ENCODE measurements at places on chromosomes 13 and 19.

DNA sequence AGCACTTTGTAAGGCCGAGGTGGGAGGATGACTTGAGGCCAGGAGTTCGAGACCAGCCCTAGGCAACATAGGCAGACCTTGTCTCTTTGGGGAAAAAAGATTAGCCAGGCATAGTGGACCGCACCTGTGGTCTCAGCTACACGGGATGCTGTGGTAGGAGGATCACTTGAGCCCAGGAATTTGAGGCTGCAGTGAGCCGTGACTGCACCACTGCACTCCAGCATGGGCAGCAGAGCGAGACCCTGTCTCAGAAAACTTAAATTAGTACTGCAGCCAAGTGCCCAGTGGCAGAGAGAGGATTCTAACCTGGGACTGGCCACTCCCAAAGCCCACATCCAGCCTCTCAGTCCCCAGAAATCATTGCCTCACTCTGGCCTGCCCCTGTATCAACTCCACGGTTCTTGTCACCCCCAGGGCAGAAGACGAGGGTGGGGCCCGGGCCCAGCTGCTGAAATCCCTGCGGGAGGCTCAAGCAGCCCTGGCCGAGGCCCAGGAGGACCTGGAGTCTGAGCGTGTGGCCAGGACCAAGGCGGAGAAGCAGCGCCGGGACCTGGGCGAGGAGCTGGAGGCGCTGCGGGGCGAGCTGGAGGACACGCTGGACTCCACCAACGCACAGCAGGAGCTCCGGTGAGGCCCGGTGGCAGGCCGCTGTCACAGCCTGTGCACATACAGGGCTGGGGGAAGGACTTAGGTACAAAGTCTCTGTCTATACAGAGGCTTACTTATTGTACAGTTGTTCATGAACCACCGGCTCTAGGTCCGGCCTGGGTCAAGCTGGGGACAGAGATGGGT is 53.4 kb downstream of the KCNC3 start:
- no peak for DNase-seq

DNA sequence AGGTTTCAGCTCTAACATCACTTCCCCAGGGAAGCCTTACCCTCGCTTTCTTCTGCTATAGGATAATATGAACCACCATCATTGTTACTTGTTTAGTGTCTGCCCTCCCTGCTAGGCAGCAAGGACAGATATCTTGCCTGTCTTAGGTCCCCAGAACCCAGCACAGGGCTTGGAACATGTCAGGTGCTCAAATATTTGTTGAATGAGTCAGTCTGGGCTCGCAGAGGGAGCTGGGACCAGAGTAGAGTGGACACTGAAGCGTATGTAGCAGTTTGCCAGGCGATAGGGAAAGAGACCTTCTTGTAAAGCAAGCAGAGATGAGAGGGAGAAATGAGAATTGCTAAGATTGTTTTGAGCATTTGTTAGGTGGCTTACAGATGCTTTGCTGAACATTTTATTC is 11.7 kb downstream of the BCKDHA start:
- DNase-seq = no peak

DNA sequence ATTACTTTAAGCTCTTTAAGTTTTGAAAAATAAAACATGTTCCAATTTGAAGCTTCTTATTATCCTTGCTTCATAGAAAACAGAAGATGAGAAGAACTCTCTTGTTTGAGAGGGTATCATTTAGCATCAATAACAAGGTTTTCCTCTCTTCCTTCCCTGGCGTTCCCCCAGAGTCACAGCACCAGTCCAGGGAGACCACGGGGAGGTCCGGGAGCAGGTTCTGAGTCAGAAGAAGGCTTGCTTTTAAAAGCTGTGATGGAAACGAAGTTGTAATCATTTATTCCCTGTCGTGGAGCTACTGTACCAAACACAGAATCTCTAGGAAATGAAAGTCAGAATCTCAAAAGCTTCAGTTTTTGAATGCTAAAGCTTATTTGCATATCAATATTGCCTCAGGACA is 174.0 kb upstream of the LSM14A start:
- DNase-seq = no peak

DNA sequence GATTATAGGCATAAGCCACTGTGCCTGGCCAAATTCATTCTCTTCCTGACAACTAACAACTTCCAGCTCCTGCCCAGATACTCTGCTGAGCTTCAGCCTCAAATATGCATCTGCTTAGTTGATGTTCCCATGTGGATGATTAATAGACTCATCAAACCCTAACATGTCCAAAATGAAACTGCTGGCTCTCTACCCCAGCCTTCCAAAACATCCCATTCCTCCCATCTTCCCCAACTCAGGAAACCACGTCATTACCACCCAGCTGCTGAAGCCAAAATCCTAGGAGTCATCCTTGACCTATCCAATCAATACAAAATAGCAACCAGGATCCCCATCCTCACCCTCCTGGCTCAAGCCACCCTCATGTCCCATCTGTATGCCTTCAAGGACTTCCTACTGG is 20.9 kb downstream of the POU2F2 start:
- DNase-seq = no peak

DNA sequence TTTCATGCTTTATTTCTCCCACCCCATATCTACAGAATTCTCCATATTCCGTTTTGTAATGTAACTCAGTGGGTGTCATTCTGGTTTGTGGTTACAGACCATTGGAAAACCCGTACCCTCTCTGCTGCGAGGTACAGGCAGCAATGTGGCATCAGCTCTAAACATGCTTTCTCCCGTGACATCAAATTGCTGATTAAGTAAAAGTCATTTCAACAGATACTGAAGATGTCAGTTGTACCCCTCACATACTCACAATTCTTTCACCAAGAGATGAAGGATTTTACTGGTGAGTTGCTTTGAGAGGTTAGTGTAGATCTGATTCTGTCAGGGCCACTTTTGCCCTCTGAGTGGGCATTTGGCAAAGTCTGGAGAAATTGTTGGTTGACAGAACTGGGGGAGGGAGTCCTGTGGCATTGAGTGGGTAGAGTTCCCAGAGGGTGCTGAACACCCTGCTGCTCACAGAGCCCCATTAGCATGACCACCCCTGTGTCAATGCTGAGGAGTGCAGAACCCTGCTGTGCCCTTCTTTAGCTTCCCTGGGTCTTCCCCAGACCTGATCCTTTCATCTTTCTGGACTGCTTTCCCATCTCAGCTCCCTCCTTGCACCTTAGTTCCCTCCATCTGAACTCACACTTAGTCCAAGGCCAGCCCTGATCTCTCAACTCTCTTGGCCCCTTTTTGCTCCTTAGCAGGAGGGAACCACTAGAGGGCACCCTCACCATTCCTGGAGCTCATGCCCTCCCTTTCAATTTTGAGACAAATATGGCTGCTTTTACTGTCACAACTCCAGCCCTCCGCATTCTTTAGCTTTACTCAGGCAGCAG is 39.9 kb upstream of the CEACAM8 start:
- peak; percentile 12 for DNase-seq

DNA sequence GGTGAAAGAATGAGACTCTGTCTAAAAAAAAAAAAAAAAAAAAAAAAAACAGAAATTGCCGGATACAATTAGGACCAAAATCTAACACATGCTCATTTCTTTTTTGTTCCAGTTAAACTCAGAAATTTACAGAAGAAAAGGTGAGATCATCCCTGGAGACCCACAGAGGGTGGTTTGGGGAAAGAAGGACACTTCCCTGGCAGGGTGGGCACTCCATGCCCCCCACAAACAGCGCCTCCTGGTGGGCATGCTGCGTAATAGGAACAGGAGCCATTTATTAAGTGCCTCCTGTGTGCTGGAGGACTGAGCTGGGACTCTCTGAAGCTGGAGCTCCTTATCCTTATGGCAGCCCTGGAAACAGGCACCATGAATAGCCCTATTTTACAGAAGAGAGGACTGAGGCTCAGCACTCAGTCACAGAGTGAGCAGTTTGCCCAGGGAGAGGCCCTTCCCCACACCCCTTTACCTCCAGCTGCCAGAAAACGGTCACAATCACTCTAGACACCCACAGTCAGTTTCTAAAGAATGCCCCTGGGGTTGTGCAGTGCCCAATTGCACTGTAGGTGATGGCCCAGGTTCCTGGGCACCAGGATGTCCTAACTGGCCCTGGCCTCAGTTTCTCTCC is 10.1 kb downstream of the C19orf38 start:
- DNase-seq = no peak

DNA sequence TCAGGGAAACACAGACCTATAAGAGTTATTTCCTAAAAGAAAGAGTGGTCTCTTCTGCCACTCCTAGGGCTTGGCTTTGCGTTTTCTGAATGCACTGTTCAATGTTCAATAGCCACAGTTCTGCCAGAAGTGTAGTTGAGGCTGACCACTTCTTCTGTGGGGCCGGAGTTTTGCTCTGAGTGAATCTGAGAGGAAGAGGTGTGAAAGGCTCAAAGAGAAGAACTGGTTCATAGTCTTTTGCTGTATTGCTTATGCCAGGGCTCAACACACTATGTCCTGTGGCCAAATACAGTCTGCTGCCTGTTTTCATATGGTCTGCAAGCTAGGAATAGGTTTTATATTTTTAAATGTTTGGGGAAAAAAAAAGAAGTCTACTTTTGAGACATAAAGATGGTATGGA is 128.2 kb downstream of the STOML3 start:
- no peak for DNase-seq

DNA sequence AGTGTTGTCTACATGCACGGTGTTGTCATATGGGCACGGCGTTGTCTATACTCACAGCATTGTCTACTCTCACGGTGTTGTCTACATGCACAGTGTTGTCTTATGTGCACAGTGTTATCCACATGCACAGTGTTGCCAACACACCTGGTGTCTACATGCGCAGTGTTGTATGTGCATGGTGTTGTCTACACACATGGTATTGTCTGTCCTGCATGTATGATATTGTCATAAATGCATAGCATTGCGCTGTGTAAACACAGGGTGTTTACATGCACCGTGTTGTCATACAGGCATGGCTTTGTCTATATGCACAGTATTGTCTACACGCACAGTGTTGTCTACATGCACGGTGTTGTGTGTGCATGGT is 6.8 kb downstream of the ADPRHL1 start:
- DNase-seq = no peak

GRCh38 chr13:97883396-97883795 is 70.1 kb upstream of the IPO5 start:
- DNase-seq = no peak

DNA sequence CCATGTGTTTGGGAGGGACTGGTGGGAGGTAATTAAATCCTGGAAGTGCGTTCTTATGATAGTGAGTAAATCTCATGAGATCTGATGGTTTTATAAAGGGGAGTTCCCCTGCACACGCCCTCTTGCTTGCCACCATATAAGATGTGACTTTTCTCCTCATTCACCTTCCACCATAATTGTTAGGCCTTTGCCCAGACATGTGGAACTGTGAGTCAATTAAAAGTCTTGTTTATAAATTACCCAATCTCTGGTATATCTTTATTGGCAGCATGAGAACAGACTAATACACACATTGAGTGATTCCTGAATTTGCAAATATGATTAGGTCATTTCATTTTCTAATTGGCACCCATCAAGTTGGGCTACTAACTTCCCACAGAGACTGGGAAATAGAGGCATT is 977.2 kb downstream of the SLITRK1 start:
- no peak for DNase-seq

GRCh38 chr13:99179460-99179859 is 21.2 kb upstream of the UBAC2 start:
- DNase-seq = no peak

Data from NCI-H1105 treated with DMSO at 0.1 percent for 48 hours (cell line).